ENCODE measurements at places on chromosomes 13 and 19.

GRCh38 chr19:37989855-37990254 is 82.8 kb downstream of the SIPA1L3 start:
- no peak for DNase-seq

GRCh38 chr19:47595944-47596343 is 13.0 kb upstream of the BICRA start:
- no peak for DNase-seq

DNA sequence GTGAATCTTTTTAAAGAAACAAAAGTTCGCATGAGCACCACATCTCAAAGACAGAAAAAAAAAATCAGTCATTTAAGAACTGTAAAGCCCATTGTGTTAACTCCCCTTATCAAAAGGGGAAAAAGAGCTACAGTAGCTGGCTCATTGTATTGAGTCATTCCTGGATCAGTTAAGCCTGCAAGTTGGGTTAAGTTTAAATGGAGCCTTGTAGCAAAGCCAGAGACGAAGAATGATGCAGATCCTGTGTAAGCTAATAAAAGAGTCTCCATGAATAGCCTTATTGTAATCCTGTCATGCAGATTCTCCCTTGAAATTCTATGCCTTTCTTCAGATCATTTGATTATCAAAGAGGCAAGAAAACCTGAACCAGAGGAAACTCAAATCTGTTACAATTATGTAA is 83.8 kb downstream of the CRYL1 start:
- no peak for DNase-seq

DNA sequence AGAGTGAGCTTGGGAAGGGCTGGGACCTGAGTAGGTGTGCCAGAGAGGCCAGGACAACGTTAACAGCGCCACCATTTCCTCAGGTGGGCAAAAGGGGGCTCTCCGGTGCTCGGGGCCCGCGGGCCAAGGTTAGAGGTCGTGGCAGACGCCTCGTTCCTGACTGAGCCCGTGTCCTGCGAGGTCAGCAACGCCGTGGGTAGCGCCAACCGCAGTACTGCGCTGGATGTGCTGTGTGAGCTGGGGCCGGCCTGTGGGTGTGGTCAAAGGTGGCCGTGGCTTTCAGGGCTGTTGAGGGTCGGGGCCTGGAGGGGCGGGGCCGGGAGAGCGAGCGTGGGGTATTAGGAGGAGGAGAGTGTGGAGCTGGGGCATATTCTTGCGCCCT is 3.7 kb downstream of the KIRREL2 start:
- DNase-seq, result no peak

- no peak for DNase-seq
Measured at GRCh38 chr13:22662771-22663170, 518.0 kb upstream of the SGCG start.

DNA sequence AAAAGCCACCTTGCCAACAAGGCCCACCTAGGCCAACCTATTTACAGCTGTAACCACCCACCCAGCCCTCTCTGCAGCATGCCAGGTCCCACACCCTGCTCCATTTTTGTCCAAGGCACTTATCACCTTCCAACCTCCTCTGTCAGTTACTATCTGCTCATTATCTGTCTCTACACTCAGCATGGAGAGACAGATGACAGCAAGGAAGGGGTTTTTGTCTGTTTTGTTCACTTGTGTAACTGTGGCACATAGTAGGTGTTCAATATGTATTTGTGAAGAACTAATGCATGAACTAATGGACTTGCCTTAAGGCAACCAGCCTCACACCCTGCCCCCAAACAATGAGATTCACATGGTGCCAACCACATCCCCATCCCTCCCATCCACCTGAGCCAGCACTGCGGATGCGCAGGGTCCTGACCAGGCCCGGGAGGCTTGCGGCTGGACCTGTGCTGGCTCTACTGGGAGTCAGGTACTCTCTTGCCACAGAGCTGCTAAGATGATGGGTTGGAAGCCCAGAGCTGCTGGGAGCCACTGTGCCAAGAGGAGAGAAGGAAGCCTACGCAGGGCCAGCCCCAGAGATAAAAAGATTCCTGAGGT is 17.3 kb downstream of the DEDD2 start:
- DNase-seq, result no peak

GRCh38 chr19:1811942-1812425 is at the start of gene ATP8B3:
ATP8B3 (minus strand) TSS chr19:1812276; CDS start chr19:1811736, 540 bp downstream.
- no peak for DNase-seq

- no peak for DNase-seq
Measured at GRCh38 chr13:44790289-44790688, 199.0 kb downstream of the NUFIP1 start.

DNA sequence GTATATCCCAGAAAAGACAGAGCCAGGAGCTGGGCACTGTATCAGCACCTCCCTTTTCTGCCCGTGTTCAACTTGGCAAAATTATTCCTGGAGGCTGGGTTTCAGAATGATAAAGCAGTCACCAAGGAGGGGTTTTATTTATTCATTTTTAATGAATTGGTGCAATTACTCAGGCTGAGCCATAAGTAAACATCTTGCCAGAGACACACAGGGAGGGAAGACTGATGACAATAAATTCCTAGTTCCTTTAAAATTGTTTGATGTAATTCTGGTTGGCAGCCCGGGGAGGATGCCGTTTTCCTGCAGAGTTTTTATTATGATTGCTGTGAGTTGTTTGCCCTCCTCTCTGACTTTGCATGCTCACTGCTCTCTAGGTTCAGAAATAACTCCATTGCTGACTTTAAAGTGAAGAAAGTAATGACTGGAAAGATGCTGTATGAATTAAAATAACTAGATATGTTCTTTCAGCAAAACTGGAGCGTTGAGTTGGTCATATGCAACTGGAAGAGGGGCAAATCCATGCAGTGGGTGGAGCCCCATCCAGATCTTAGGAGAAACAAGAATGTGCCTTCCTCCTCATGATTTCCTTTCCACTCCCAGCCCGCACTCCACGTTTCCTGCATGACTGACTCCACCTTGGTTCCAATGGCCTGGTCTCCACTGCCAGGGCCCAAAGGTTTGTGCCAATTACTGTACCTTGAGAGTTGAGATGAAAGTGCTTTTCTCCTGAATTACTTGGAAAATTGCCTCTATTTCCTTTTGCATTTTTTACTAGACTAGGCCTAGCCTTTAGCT is 182.1 kb downstream of the RFC3 start:
- DNase-seq, result no peak

DNA sequence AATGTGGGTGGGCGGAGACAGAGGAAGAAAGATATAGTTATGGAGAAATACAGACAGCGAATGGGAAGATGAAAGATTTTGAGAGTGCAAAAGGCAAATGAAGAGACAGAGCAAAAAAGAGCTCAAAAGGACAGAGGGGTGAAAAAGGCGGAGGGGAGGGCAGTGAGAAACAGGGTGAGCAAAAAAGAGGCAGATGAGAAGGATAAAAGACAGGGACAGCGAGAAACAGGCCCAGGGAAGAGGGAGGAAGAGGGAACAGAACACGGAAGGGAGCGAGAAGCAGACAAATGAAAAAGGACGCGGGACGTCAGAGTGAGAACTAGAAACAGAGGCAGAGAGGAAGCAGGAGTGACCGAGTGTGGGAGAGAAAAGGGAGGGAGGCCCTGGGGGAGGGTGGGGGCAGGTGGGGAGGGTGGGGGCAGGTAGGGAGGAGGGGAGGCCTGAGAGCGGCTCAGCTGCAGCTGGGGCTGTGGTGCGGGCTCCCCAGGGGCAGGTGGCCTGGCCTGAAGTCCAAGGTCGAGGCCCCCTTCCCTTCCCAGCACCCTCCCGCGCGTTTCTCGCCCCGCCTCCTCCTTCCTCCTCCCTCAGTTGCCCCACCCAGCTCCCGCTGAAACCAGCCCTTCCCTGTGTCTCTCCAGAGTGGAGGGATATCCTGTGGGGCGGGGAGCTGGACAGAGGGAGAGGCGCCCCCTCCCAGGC is 2.9 kb downstream of the KLK1 start:
- DNase-seq, result no peak

DNA sequence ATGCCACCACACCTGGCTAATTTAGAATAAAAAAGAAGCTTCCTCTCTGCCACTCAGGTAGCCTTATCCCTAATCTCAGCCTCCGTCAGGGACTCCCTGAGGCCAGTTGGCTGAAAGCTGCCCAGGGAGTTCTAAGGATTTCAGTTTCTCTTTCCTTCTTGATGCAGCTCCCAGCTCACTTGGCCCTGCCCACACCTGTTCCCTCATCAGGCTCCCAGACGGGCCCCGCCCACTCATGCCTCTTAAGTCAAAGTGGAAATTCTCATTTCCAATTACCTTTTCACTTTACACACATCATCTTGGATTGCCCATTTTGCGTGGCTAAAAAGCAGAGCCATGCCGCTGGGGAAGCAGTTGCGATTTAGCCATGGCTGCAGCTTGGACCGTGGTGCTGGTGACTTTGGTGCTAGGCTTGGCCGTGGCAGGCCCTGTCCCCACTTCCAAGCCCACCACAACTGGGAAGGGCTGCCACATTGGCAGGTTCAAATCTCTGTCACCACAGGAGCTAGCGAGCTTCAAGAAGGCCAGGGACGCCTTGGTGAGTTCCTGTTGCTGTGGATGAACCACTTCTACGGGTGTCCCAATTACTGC is at the start of gene IFNL1:
Gene IFNL1, plus strand, starts transcription at position 353 of the 591 bp plus-strand sequence. Its CDS starts 15 bp downstream, at position 368.
- no peak for DNase-seq

- no peak for DNase-seq
Measured at GRCh38 chr13:53612200-53612599, 583.6 kb downstream of the OLFM4 start.

DNA sequence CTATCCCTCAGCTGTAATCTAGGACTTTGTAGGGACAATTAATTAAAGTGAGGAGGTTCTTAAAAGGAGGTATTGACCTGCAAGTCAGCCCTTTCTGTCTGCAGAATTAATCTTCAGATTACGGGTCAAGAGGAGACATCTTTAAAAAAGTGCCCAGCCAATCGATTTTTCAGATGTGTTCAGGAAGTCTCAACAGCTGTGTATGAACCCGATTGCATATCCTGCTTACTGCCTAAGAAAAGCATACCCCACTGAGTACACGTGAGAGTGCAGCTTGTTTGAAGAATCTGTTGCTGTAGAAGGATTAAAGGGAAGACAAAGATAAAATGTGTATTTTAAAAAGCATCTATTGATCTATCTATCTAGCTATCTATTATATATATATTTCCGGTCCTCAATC is 1194.5 kb downstream of the UQCRFS1 start:
- no peak for DNase-seq
